Hypothalamus (tissue), 51 donors: ENCODE measurements at places on chromosomes 13 and 19.

DNA sequence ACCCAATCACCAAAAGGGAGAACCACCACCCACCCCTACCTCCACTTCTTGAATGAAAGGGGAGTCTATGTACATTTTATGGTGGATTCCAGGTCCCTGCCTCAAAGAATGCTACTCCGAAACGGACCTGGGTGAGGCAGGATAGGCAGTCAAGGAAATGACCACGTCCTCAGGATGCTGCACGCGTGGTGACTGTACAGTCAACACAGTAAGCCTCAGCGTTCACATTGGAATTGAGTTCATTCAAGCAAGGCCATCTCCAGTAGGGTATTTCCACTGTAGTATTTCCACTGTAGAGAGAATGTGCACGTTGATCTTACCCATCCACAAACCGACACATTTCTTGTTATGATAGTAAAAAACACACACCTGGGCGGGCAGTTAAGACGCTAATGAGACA lies 16.9 kb downstream of the ZSCAN5C start:
- no peak for DNase-seq

DNA sequence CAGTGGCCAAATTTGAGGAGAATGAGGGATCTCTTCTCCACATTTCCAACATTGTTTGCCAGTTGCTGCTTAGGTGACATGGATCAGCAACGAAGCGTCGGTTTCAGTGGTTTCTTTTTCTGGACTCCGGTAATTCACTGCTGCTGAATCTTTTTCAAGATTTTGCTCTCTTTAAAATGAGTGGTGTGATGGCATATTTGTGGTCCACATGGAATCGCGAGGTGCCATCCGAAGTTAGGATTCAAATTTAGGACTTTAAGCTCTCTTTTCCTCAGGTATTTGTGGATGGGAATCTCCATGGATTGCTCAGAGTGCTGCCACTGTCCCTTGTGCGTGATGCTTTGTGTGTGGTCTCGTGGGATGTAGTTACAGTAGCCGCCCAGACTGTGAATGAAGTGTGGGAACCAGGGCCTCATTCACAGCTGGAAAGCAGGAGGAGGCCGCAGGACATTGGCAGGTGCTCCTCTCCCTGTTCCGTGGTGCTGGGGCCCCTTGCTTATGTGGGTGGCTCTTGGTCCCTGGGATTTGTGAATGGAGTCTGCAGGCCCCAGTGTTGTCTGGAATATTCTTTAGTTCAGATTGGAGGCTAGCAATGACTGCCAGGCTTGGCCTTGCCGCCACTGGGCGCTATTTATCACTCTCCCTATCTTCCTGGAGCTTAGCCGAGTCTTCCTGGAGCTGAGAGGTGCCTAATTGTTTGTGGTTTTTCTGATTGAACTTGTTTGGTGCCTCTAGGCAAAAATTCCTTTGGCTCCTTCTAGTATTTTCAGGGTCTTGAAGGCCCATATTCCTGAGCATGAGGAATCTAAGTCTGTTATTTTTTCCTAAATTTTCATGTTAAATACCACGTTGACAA lies 1.5 kb downstream of the ILF3 start:
- DNase-seq: no peak

DNA sequence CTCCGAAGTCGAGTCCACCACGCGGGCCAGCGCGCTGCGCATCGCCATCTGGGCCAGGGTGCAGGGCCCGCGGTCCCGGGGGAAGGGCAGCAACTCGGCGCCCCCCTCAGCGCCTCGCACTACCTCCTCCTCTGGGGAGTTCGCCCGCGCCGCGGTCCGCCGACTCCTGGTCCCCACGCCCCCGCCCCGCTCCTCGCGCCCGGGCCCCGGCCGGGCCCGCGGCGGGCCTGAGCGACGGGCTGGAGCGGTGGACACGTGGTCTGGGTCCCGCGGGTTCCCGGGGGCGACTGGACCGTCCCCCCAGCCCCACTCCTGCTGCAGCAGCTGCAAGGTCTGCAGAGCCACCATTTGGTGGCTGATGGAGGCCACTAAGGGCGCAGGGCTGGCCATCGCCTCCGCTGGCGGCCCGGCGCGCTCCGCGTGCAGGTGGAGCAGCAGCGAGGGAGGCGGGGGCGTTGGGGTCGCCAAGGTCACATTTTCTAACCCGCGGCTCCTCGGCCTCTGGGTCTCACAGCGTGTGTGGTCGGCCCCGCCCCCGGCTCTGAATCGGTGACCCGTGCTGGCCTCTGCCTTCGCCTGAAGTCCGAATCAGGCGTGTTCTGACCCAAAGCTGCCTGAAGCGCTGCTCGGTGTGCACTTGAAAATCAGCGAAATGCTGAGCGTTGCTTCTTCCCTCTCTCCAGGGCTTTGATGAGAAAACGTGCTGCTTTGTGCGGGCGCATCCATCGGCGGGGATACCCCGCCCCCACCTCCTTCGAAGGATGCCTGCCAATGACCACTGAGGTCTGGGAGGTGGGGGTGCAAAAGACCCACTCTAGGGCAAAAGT lies at the start of gene DLEU7:
TSS of gene DLEU7 (minus strand) at position 436 of the 827 bp plus-strand sequence. CDS start at position 390, 46 bp downstream.
- no peak for DNase-seq

GRCh38 chr13:51329606-51330005 lies 9.9 kb upstream of the SERPINE3 start:
- no peak for DNase-seq

- no peak for DNase-seq
Measured at GRCh38 chr19:19192910-19193423, 909 bp downstream of the RFXANK start.

GRCh38 chr13:107675847-107676550 lies 539.3 kb downstream of the LIG4 start:
- DNase-seq: no peak

GRCh38 chr19:52191951-52192350 lies 2.1 kb downstream of the PPP2R1A start:
- no peak for DNase-seq

GRCh38 chr19:18898081-18898606 lies 2.2 kb upstream of the CERS1 start:
- DNase-seq: no peak

- no peak for DNase-seq
Measured at GRCh38 chr19:55544776-55545439, 435 bp downstream of the SBK3 start.

GRCh38 chr13:21359855-21360254 lies 99.2 kb downstream of the ZDHHC20 start:
- DNase-seq: no peak

- DNase-seq: no peak
Measured at GRCh38 chr13:63948045-63948444, 2532.4 kb upstream of the PCDH20 start.
